Naive thymus-derived CD4-positive, alpha-beta T cell (primary cell): ENCODE measurements at places on chromosomes 13 and 19.

GRCh38 chr19:14395710-14396336 is 14.6 kb downstream of the ADGRE5 start:
- DNase-seq: no peak

DNA sequence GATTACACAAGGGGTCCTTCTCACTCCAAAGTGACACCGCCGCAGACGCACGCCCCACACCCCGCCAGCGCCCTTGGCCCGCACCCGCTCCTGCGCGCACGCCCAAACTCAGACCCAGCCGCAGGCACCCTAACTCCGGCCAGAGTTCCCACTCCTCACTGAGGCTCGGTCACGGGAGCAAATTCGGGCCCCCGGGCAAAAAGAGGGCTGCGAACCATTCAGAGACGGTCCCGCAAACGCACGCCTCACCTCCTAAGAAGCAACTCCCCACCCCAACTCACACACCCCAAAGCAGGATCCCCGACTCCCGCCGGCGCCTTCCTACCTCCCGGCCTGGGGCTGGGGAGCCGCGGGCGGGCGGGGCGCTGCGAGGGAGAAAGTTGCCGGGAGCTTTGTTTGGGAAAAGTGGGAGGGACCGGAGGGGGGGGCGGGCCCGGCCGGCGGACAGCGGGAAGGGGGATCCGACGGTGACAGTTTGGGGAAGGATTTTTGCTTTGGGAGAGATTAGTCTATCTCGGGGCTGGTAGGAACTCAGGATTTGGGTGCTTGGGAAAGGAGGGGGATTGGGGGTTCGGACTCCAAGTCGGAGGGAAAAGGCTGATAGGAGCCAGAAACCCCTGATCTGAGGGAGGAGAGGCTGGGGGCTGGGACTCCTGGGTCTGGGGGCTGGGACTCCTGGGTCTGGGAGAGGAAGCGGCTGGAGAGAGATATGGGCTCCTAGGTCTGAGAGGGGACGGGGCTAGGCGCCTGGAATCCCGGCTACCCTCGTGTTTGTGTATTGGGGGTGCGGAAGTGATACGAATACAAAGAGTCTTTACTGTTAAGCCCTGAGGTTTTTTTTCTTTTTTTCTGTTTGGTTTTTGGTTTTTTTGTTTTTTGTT is at the start of gene TEAD2:
Gene TEAD2, minus strand, starts transcription at position 369 of the 881 bp plus-strand sequence. CDS start 2,341 bp downstream, outside the sequence.
- DNase-seq: no peak

DNA sequence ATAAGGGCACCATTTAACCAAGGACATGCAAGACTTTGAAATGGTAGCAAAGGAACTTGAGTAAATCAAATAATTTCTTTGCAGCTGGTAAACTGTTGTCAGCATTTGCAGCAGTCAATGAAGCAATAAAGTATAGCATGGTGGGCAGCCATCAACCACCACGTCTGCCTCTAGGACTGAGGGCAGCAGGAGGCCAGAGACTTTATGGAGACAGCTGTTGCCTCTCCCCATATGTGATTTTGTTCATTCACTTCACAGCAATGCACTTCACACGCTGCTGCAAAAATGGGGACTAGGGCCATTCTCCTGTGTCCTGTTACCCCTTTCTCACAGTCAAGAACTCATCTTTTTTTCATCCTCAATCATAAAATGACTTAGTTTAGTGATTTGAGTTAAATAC is 51.3 kb upstream of the PCDH9 start:
- no peak for DNase-seq

DNA sequence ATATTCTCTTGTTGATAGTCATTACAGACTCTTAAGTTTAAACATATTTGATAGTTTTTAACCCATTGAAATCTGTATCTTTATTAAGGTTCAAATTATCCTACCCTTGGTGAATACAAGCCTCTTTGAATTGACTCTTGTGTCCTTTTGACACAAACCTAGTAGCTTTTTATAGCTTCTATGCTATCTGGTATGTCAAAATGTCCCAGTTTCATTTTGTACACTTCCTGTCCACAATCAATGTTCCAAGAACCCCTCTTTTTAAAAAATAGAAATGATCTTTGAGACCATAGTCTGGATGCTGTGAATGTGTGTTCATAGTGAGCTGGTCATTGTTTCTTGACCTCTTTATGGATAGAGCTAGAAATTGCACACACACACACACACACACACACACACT is 39.2 kb upstream of the FGF14 start:
- no peak for DNase-seq

- peak; percentile 78 for DNase-seq
Observed at GRCh38 chr19:2561895-2562294, 86.0 kb downstream of the GADD45B start.

DNA sequence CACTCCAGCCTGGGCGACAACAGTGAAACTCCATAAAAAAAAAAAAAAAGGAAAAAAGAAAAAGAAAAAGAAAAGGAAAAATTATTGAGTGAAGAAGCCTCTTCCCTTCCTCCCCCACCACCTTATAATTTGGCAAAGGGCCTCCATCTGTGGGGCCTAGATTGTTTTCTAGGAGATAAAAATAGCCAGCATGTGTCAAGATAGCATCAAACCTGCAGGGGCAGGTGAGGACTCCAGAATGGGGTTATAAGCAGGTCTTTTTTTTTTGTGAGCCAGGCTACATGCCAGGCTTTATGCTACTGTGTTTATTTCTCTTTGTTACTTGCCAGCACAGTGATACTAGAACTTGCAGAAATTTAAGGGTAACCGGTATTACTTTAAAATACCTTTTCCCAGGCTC is 11.7 kb upstream of the TRIM13 start:
- no peak for DNase-seq

DNA sequence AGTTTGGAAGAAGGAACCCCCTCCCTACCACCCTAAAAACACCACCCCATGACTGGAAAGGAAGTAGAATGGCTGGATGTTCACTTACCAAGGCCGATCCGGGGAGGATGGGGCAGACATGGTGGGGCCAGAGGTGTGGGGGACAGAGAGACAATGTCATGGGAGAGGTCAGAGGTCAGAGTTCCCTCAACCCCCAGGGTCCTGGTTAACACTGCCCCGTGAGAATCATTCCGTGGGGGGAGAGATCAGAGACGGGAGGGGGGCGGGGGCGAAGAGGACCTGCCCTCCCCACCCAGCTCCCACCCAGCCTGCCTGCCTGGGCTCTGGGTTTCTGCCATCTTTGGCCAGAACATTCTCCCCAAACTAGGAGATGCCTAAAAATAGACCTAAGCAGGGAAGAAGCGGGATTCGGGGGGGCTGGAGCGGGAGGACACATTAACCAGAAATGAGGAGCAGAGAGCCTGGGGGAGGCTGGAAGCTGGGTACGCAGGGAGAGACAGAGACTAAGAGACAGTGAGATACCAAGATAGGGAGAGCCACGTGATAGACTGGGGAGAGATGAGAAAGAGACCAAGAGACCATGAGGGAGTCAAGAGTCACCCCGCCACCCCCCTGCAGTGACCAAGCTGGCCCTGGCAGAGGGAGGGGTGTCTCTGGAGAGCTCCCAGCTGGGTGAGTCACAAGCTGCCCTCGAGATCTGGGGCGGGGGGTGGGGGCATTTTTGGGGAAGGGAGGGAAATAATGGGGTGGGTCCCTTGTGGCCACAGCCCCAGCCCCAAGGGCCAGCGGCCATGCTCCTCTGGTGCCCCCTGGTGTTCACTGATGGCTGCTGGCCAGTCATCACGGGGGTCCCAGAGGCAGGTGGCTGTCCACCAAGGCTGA is 6.1 kb upstream of the KANK2 start:
- peak; percentile 18 for DNase-seq

DNA sequence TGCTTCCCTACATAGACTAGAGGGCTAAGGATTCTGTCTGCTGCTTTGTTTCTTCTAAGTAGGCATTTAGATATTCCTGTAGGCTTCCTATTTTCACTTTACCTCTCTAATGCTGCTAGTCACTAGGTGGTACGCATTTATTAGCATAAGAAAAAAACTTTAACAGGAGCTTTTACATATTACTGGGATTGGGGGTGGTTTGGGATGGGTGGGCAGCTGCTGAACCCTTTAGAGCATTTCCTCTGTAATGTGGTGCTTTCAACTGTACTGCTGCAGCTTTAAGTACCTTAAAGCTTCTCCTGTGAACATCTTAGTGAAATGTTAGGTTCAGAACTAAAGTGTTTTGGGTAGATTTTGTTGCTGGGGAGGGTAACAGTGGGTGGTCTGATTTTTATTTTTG is 92.6 kb downstream of the ZNF486 start:
- DNase-seq: no peak

- DNase-seq: no peak
Observed at GRCh38 chr19:10143681-10144080, 24.0 kb upstream of the EIF3G start.

GRCh38 chr13:78607409-78608251 is 4.3 kb upstream of the POU4F1 start:
- DNase-seq: no peak

DNA sequence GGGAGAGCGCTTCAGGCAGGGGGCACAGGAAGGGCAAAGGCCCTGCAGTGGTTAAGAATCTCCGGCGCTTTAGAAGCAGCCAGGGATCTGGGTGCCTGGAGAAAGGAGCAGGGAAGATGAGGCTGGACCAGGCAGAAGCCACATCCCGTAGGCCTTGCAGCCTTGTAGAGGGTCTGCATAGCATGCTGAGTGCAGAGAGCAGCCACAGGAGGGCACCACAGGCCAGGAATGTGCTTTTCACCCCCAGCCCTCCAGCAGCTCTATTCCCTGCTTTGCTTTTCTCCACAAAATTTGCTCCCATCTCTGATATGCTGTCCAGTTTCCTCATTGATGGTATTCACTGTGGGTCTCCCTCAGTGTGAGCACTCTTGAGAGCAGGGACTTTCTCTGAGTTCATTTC is 5.7 kb downstream of the WDR62 start:
- DNase-seq: peak; percentile 27

DNA sequence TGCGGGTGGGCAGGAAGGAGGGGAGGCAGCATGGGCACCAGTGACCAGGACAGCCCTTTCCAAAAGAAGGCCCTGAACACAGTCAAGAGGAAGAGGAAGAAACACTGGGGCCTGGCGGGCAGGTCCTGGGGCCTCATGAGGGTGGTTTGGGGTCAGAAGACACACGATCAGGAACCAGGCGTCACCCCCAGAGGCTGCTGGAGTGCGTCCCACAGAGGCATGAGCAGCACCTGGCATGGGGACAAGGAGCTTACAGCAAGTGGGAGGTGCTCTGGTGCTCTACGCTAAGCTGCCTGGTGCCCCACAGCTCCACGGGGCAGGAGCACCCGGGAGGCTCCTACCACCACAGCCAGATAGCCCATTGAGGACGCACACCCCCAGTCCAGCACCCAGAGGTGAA is 20.0 kb downstream of the ELL start:
- DNase-seq: no peak

- DNase-seq: no peak
Observed at GRCh38 chr13:80666782-80667552, 326.0 kb upstream of the SPRY2 start.

DNA sequence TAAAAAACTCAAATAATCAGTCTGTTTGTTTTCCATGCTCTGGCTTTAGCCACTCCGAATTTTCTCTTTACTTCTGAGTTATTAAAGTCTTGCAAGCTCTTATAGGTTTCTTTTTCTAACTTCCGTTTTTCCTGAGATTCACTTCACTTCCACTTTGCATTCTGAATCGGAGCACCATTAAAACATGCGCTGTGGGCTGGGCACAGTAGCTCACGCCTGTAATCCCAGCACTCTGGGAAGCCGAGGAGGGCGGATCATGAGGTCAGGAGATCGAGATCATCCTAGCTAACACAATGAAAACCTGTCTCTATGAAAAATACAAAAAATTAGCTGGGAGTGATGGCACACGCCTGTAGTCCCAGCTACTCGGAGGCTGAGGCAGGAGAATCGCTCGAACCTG is 357.9 kb downstream of the SLITRK6 start:
- no peak for DNase-seq

GRCh38 chr19:15154002-15154612 is 46.7 kb downstream of the NOTCH3 start:
- peak; percentile 8 for DNase-seq

DNA sequence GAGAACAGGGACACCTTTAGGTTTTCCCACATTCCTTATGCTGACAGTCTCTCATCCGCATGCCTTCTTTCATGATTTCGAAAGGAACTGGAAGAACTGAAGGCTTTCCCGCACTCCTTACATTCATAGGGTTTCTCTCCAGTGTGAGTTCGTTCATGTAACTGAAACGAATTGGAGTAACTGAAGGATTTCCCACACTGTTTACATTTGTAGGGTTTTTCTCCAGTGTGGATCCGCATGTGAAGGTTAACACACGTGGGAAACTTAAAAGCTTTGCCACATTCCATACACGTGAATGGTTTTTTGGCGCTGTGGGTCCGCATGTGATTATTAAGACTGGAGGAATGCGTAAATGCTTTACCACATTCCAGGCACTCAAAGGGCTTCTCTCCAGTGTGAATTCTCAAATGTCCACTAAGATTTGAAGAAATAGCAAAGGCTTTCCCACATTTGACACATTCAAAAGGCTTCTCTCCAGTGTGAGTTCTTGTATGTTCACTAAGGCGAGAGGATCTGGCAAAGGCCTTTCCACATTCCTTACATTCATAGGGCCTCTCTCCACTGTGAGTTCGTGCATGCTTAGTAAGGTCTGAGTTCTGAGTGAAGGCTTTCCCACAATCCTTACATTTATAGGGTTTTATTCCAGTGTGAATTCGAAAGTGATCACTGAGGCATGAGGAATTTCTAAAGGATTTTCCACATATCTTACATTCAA is 22.0 kb downstream of the ZNF266 start:
- DNase-seq: no peak

- no peak for DNase-seq
Observed at GRCh38 chr13:51534041-51534817, 50.0 kb upstream of the WDFY2 start.

DNA sequence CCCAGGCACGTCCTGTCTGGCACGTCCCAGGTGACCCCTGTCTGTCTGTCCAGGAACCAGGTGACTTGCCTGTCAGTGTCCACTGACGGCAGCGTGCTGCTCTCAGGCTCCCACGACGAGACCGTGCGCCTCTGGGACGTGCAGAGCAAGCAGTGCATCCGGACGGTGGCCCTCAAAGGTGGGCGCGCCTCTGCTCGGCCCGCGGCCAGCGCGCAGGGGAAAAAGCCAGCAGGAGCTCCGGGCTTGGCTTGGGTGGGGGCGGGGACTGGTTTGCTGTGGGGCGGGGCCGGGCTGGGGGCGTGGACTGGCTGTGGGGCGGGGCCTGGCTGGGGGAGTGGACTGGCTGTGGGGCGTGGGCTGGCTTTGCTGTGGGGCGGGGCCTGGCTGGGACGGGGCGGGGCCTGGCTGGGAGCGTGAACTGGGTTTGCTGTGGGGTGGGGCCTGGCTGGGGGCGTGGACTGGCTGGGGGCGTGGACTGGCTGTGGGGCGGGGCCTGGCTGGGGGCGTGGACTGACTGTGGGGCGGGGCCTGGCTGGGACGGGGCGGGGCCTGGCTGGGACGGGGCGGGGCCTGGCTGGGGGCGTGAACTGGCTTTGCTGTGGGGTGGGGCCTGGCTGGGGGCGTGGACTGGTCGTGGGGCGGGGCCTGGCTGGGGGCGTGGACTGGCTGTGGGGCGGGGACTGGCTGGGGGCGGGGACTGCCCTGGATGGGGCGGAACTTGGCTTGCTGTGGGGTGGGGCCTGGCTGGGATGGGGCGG is 7.2 kb downstream of the WDR18 start:
- no peak for DNase-seq
